ENCODE measurements at places on chromosomes 2 and 18.

GRCh38 chr2:20182241-20182931 is 42.5 kb downstream of the SDC1 start:
- DNase-seq: no peak

- no peak for DNase-seq
Measured at GRCh38 chr2:177545981-177546585, 153.5 kb downstream of the AGPS start.

- DNase-seq: no peak
Measured at GRCh38 chr18:48918660-48919456, 31.9 kb downstream of the SMAD7 start.

GRCh38 chr2:120439637-120440384 is 93.9 kb downstream of the INHBB start:
- DNase-seq: no peak

GRCh38 chr2:16773080-16773713 is 107.6 kb upstream of the CYRIA start:
- no peak for DNase-seq

GRCh38 chr2:69933839-69934613 is 19.1 kb downstream of the MXD1 start:
- no peak for DNase-seq

- no peak for DNase-seq
Measured at GRCh38 chr2:132974467-132975095, 304.6 kb upstream of the LYPD1 start.

GRCh38 chr2:181471226-181471625 is 14.0 kb downstream of the ITGA4 start:
- no peak for DNase-seq

GRCh38 chr2:140696449-140696848 is 1434.4 kb downstream of the LRP1B start:
- no peak for DNase-seq

DNA sequence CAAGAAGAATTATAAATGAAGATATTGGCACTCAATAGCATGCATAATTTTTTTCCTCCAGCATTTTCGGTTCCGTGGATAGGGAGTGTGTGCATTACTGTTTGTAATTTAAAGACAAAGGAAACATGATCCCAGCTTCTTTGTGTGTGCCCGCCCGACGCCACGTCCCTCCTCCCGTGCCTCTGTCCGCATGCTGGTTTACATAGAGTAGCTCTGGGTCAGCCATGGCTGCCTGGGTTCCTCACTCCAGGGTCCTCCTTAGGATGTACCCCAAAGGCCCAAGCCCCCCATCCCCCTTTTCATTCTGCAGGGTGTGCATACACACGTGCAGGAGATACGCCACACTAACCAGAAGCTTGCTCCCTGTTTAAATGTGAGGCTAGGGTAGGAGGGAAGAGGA is 214.7 kb downstream of the KLHL29 start:
- no peak for DNase-seq

GRCh38 chr2:142280831-142281230 is 150.0 kb upstream of the LRP1B start:
- DNase-seq: no peak

DNA sequence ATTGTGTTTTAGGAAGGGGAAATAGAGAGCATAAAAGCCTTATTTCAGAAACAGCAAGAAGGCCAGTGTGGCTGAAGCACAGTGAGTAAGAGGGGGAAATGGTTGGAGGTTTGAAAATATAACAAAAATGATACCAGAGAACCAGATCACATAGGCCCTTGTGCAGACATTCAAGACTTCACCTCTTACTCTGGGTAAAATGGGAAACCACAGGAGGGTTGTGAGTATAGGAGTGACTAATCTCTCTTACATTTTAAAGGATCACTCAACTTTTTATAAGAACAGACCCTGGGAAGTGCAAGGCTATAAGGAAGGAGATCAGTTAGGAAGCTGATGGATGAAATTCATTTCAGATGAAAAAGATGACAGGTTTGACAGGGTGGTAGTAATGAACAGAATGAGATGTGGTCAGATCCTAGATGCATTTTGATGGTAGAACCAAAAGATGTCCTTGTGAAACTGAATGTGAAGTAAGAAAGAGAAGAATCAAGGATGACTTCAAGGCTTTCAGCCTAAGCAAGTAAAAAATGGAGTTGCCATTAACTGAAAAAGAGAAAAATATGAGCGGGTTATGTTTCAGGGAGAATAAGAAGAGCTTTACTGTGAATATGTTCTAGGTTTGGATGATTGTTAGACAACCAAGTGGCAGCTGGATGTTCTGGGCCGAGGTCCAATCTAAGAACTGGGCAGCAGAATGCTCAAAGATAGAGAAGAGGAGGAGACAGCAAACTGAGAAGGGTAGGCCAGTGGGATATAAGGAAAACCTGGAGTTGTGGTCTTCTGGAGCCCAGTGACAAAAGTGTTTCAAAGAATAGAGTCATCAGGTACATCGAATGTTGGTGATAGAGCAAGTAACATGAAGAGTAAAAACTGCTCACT is 65.1 kb downstream of the USP40 start:
- DNase-seq: no peak

- no peak for DNase-seq
Measured at GRCh38 chr2:53859206-53860181, at the start of gene GPR75. TSS of gene GPR75 (minus strand) at chr2:53859967. CDS start at chr2:53854756, 5,211 bp downstream.

- DNase-seq: no peak
Measured at GRCh38 chr2:164922134-164922533, 33.2 kb downstream of the SLC38A11 start.

DNA sequence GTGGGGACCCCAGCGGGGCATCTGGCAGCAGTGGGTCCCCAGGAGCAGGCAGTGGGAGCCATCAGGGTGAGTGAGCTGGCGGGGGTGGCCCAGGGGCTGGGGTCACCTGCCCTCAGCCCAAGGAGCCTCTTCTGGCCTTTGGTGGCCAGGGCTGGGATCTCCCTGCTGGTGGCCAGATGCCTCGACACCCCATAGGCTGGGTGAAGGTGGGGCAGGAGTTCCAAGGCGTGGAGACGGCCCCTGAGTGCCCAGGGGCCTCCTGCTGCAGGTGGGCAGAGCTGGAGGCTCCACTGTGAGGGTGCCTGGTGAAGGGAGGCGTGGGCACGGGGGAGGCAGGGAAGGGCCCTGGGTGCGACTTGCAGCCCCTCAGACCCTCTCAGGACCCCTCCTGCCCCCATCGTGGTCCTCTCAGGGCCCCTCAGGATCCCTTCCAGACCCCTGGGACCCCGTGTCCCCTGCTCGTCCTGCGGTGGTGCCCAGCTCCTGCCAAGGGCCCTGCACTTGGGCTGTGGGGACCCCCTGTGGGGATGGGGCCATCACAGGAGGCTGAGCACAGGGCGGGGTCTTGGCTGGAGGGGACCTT is 5.0 kb upstream of the GPR35 start:
- no peak for DNase-seq

- no peak for DNase-seq
Measured at GRCh38 chr18:72436401-72436800, 107.7 kb downstream of the CBLN2 start.

DNA sequence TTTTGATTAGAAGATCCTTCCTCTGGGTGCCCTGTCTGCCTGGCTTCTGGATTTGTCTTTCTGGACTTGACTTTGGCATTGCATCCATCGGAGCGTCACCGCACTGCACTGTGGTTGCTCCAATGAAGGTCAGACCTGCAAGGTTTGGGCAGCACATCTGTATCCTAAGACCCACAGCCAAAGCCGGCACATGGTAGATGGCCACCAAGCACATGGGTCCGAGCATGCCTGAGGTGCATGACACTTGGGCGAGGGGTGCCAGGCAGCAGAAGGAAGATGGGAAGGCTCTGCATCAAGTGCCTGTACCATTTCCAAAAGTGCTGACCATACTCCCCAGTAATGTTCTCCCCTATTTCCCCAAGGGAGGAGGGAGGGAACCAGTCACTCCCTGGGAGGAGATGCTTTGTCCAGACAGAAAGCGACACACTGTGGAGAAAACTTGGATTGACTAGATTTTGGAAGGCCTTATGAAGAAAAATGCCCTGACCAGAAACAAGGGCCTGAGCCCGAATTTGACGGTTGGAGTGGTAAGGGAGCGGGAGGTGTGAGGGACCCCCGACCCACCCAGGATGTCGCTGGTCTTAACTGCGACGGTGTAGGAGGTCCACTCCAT is 149.9 kb downstream of the LOXHD1 start:
- no peak for DNase-seq

DNA sequence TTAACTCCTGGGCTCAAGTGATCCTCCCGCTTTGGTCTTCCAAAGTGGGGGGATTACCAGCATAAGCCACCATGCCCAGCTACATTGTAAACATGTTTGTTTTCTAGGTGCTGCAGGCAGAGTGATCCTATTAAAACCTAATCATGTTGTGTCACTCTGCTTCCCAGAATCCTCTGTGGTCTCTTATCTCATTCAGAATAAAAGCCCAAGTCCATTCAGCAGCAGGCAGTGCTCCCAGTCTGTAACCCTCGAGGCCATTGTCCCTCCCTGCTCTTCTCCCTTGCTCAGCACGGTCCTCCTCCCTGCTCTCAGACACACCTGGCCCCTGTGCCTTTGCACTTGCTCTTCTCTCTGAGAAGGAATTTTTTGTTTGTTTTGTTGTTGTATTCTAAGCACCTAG is 11.1 kb upstream of the CABYR start:
- DNase-seq: no peak

GRCh38 chr2:227025510-227025909 is 138.5 kb downstream of the COL4A4 start:
- no peak for DNase-seq

DNA sequence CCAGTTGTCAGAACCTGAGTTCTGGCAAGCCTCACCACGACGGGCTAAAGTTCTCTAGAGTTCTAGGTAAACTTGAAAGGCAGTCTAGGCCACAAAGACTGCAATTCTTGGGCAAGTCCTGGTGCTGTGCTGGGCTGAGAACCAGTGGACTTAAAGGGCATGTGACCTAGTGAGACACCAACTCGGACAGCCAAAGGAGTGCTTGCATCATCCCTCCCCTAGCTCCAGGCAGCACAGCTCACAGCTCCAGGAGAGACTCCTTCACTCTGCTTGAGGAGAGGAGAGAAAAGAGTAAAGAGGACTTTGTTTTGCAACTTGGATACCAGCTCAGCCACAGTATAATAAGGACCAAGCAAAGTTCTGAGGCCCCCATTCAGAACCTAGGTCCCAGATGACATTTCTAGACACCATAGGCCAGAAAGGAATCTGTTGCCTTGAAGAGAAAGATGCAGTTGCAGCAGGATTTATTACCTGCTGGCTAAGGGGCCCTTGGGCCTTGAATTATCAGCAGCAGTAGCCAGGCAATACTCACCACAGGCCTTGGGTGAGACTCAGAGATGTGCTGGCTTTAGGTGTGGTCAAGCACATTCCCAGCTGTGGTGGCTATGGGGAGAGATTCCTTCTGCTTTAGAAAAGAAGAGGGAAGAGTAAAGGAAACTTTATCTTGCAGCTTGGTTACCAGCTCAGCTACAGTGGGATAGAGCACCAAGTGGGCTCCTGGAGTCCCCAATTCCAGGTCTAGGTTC is 51.8 kb downstream of the UPP2 start:
- DNase-seq: no peak

GRCh38 chr2:148896136-148896535 is 21.1 kb downstream of the KIF5C start:
- DNase-seq: no peak

DNA sequence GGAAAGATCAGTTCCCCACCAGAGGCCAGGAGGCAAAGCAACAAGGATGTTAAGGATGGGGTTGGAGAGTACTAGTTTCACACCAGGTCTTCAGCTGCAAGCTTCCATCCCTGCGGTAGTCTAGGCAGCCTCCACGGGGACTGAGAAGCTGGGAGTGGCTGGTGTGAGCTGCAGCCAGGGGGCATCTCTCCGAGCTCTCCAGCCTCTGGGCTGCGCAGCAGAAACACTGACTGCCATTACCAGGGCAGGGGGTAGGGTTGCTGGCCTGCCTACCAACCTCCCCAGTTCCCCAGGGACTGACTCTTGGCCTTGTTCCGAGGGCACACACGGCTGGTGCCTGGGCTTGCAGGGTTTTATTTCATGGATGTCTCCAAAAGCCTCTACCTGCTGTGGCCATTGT is 15.9 kb downstream of the GATA6 start:
- no peak for DNase-seq

DNA sequence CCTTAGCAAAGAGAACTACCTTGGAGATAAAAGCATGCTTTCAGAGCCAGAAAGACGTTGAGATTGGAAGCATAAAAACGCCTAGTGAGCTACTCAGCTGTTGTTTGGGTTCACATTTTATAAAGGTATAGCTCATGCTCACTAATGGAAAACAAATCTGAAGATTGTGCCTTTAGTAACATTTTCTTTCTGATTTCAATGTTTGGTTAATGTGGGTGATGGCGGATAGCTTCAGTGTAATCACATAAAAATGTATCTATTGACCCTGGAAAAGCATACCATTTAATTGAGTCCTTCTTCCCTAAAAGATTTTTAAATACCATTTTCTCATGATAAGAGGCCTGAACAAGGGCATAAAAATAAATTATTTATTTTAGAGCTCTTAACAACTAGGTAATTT is 73.4 kb downstream of the DTNA start:
- no peak for DNase-seq

GRCh38 chr18:63648241-63648640 is 4.2 kb upstream of the SERPINB4 start:
- no peak for DNase-seq

- no peak for DNase-seq
Measured at GRCh38 chr2:9991829-9992273, 40.4 kb downstream of the GRHL1 start.

DNA sequence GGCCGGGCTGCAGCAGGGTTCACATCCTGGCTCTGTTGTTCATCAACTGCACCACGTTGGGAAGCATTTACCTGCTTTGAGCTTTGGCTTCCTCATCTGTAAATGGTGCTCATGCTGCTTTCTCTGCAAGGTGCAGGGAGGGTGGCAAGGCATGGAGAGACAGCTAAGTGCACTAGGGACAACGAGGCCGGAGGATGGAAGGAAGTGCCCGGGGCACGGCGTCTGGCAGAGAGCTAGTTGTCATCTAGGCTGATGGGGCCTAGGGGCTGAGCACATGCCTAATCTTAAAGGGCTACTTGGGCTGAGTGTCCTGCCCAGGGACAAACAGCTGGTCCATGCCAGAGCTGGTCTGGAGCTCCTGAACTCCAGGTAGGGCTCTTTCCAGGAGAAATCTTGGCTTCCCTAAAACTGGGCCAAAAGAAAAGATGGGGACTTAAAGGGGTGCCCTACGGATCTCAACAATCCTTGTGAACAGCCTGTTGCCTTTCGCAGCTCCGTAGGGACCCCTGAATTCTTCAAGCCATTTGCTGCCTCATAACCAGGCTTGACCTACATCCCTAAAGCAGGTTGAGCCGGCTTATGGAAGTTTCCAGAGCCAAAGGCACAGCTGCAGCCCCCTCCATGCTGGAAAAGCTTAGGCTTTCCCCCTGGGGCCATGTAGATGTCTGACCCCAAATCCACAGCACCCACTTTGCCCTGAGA is 130.8 kb downstream of the SMAD7 start:
- DNase-seq: no peak

- DNase-seq: no peak
Measured at GRCh38 chr18:76487070-76487469, 8.0 kb downstream of the ZNF516 start.

Data from CD4-positive, alpha-beta T cell (primary cell).